A549 treated with RU486 at 1 μM for 4 hours (cell line): ENCODE measurements at places on chromosomes 7 and 10. TPM values are rescaled to one million over a fixed set of nuclear protein-coding genes. Genes with fewer than 3 reads are reported as not detected.

The SPDYE16 gene
- not detected in 5 replicates for total RNA-seq

The SYNPO2L gene
- total RNA-seq = 0.03 TPM in 1 of 5 replicates, not detected in the others

The DEPP1 gene
- total RNA-seq = 0.81 to 1.7 TPM (median 1.6 TPM) in 5 replicates

The CYP3A4 gene
- 0.10 TPM in 1 of 5 replicates, not detected in the others for total RNA-seq

The HOXA7 gene
- 4.0 to 5.2 TPM (median 5.0 TPM) in 5 replicates for total RNA-seq

The CDNF gene
- 0.28 to 1.1 TPM (median 0.88 TPM) in 5 replicates for total RNA-seq

The ZP3 gene
- total RNA-seq = 14.4 to 21.7 TPM (median 19.4 TPM) in 5 replicates

The INTS1 gene
- total RNA-seq = 41.0 to 63.9 TPM (median 62.3 TPM) in 5 replicates

The IRF5 gene
- total RNA-seq = 9.7 to 17.2 TPM (median 12.2 TPM) in 5 replicates

The SYT15B gene
- total RNA-seq = 2.1 to 3.8 TPM (median 3.2 TPM) in 5 replicates

The ICA1 gene
- total RNA-seq = 0.85 to 1.7 TPM (median 1.2 TPM) in 5 replicates

The ZWINT gene
- 82.6 to 106 TPM (median 88.6 TPM) in 5 replicates for total RNA-seq

The PIK3AP1 gene
- 0.57 to 0.92 TPM (median 0.79 TPM) in 5 replicates for total RNA-seq

The MICALL2 gene
- 19.8 to 31.5 TPM (median 26.5 TPM) in 5 replicates for total RNA-seq

The ARHGEF35 gene
- 0.22 to 0.59 TPM (median 0.26 TPM) in 5 replicates for total RNA-seq

The PAPSS2 gene
- total RNA-seq = 18.7 to 25.1 TPM (median 22.7 TPM) in 5 replicates

The CNTNAP2 gene
- 0.02 to 0.03 TPM (median 0.02 TPM) in 3 of 5 replicates, not detected in the others for total RNA-seq

The SLC39A12 gene
- not detected in 5 replicates for total RNA-seq

The ADAM12 gene
- total RNA-seq = 4.3 to 5.4 TPM (median 4.9 TPM) in 5 replicates

The MYPN gene
- 2.3 to 3.3 TPM (median 2.5 TPM) in 5 replicates for total RNA-seq

The LRRN3 gene
- total RNA-seq = 0.07 to 0.08 TPM in 2 of 5 replicates, not detected in the others

The PLXNA4 gene
- 1.2 to 1.7 TPM (median 1.6 TPM) in 5 replicates for total RNA-seq

The PDK4 gene
- 10.6 to 23.7 TPM (median 22.0 TPM) in 5 replicates for total RNA-seq

The COMMD3 gene
- 51.0 to 62.9 TPM (median 53.9 TPM) in 5 replicates for total RNA-seq

The CAV2 gene
- total RNA-seq = 154 to 191 TPM (median 173 TPM) in 5 replicates

The STEAP4 gene
- 0.03 TPM in 1 of 5 replicates, not detected in the others for total RNA-seq

The RPEL1 gene
- total RNA-seq = 0.08 TPM in 1 of 5 replicates, not detected in the others

The CALHM2 gene
- 4.3 to 6.6 TPM (median 5.1 TPM) in 5 replicates for total RNA-seq

The HECTD2 gene
- total RNA-seq = 1.2 to 4.0 TPM (median 3.7 TPM) in 5 replicates

The DNAJB12 gene
- total RNA-seq = 30.3 to 34.4 TPM (median 32.6 TPM) in 5 replicates

The C10orf105 gene
- not detected in 5 replicates for total RNA-seq

The AKR1C8 gene
- 0.21 TPM in 1 of 5 replicates, not detected in the others for total RNA-seq

The ABCB4 gene
- not detected in 5 replicates for total RNA-seq

The FOXI2 gene
- not detected in 5 replicates for total RNA-seq

The SUN3 gene
- total RNA-seq = 0.20 TPM in 1 of 5 replicates, not detected in the others
